ENCODE measurements at places on chromosomes 2 and 18.

GRCh38 chr2:224178056-224178455, 139.0 kb upstream of the SERPINE2 start:
- DNase-seq: no peak

- DNase-seq: no peak
Observed at GRCh38 chr2:56184500-56185011, 766 bp downstream of the CCDC85A start.

GRCh38 chr2:88006912-88007439, 9.4 kb downstream of the RNU2-63P start:
- DNase-seq: no peak

DNA sequence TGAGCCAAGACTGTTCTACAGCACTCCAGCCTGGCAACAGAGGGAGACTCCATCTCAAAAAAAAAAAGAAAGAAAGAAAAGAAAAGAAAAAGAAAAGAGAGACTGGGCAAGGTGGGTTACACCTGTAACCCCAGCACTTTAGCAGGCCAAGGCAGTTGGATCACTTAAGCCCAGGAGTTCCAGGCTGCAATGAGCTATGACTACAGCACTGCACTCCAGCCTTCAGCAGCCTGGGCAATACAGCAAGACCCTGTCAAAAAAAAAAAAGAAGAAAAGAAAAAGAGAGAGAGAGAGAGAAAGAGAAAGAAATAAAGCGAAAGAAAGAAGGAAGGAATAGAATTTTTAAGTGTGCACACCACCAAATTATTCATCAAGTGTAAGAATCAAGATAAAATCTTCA, 2.9 kb downstream of the SPIRE1 start:
- no peak for DNase-seq

DNA sequence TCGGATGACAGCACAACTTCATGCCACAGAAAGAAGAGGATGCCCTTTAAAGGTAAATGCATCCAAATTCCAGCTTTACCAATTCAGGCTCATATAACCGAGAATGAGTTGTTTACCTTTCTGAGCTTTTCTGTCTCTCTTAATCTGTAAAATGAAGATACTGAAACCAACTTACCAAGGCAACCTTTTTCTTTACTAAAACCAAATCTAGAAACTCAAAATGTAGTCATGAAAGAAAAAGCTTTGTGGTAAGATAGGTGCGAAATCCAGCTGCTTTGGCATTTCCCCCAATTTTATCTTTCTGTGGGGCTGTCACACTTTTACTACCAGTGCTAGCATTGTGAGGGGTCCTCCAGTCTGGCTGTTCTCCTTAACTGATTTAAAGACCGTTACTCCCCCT, 240.4 kb downstream of the IKZF2 start:
- no peak for DNase-seq

- DNase-seq: no peak
Observed at GRCh38 chr2:202034249-202035088, 814 bp downstream of the FZD7 start.
